ENCODE measurements at places on chromosomes 1 and 21.

DNA sequence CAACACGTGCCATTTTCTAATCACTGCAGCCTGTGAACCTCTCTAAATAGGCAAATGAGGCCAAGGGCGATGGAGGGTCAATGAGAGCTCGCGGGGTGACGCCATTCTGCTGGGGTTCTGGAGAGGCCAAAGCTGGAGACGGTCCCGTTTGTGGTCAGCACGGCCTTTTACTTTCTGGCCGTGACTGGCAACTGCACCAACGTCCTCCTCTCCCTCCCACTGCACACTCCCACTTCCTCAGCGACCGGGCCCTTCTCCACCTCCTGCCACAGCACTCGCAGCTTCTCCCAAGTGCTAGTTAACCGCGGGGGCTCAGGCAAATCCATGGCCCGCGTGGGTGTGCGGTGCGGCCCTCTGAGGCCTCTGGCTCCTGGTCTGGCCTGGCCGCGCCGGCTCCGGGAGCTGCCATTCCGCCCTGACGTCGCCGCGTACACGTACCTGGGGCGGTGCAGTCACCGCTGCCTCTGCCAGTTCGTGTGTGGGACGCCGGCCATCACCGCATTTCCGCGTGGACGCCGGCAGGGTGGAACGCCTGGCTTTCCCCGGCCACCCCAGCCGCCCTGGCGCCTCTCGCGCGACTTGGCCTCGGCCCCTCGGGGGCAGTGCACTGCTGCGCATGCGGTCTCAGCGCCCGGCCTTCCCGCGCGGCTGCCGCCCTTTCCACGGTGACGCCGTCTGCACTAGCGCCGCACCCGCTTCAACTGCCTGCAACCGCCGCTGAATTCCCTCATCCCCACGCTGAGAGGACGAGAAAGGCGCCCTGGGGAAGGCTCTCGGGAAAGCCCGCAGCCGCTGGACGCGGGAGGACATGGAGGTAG is 18.2 kb downstream of the OR2C3 start:
- DNase-seq = peak; percentile 23

- DNase-seq = no peak
Measured at GRCh38 chr1:194848846-194849245, 1662.4 kb upstream of the B3GALT2 start.

DNA sequence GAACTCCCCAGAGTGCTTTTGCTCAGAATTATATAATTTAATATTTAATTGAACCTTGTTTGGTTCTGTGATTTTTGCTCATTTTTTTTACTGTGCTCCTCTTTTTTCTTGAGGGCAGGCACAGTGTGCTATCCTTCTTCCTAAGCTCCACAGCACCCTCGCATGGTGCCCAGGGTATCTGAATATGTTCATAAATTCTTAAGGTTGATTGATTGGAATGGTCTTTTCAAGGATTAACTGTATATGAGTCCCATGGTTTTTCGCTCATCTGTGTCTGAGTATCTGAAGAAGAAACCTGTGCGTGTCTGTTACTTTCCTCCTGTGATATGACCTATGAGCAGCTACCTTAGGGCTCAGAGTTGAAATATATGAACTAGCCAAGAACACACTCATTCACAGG is 393.7 kb downstream of the HLX start:
- DNase-seq = no peak

GRCh38 chr1:243748227-243748626 is 101.8 kb downstream of the AKT3 start:
- DNase-seq = no peak

DNA sequence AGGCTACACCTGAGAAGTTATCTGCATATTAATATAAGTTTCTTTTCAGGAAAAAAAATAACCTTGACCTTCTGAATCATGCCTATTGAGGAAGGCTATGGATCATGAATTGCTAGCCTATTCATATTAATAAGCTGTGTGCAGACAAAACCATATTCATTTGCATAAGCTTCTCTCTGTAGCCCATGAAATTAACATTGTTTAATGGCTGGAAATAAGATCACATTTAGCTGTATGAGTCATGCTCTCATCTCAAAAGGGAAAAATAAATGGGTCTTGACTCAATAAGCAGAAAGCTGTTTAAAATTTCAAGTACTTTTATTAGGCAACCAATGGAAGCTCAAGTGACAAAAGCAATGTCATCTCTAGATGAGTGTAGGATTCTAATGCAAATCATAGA is 330.0 kb upstream of the DEPDC1 start:
- DNase-seq = no peak

GRCh38 chr21:37294679-37295078 is 27.5 kb upstream of the VPS26C start:
- no peak for DNase-seq

DNA sequence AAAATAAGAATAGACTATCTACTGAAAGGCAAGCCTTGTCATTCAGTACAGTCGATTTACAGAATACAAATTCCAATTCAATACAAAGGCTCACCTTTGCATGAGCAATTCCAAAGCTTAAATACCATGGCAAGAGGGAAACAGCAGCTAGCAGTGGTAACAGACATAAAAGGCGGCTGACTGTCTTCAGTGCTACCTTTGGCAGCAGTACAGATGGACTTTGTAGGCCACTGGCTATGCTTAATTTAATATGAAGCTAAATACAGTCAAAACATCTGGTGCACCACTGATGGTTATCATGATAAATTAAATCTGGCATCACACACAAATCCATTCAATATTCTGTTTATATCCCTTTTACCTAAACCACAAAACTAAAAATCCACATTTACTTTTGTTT is 62.4 kb downstream of the RERE start:
- no peak for DNase-seq

- peak; percentile 85 for DNase-seq
Measured at GRCh38 chr1:115976062-115976920, at the start of gene SLC22A15. TSS of gene SLC22A15 (plus strand) at chr1:115976513. CDS start at chr1:115976628, 115 bp downstream.

DNA sequence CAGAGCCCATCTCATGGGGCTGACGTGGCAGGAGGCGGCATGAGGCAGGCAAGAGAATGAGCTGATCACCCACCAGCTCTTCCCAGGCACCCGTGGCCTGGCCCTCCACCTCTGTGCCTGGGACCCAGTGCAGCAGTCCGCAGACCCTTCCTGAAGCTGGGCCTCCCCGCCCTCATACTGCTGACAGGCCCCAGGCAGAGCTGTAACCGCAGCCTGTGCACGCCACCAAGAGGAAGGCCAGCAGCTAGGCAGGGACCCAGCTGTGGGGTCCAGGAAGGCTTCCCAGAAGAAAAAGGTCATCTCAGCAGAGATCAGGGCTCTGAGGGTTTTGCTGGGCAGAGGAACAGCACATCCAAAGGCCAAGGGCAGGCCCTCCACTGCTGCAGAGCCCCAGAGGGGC is 9.8 kb upstream of the MTFR1L start:
- DNase-seq = no peak

DNA sequence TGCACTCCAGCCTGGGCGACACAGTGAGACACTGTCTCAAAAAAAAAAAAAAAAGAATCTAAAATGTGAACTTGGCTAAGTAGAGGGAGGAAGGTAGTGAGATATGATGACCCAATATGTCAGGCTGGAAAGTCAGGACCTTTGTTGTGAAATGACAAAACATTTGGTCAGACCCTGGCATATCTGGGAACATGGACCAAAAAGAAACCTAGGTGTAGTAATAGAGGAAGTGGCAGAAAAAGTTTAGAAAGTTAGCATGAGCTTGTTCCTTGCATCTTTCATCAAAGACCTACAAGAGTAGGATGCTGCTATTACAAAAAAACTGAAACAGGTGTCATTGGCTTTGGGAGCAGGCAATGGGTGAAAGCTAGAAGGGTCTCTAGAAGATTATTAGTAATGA is 7.3 kb upstream of the S100A3 start:
- DNase-seq = no peak

DNA sequence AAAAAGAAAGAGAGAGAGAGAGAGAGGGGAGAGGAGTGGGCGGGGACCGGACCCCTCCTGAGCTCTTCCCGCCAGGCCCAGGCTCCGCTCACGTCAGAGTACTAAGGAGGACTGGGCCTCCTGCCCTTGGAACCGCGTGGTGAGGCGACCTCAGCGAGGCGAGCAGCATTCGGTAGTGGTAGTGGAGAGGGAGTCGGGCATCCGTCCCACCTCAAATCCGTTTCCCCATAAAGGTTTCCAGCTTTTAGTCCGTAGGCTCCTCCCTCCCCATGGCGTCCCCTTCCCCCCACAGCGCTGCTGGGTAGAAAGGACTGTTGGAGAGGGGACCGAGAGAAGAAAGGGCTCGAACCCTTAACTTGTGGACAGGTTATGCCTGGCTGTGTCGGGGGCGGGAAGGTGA is 124.4 kb upstream of the BARHL2 start:
- peak; percentile 56 for DNase-seq

DNA sequence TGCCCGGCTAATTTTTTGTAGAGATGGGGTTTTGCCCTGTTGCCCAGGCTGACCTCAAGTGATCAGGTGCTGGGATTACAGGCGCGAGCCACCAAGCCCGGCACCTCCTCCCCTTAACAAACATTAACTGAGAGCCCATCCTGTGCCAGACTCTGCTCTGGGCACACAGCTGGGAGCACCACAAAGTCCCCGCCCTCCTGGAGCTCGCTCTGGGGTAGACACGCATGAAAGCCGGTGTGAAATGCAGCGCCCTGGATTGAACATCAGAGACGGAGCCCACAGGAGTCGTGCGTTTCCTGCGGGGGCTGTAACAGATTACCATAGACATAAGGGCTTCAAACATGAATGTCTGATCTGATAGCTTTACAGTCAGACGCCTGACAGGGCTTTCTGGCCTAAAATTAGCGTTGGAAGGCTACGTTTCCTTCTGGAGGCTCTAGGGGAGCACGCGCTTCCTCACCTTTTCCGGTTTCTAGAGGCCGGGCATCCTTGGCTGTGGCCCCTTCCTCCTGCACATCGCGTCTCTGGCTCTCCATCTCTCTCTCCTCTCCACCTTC is 14.3 kb downstream of the SLC27A3 start:
- no peak for DNase-seq

DNA sequence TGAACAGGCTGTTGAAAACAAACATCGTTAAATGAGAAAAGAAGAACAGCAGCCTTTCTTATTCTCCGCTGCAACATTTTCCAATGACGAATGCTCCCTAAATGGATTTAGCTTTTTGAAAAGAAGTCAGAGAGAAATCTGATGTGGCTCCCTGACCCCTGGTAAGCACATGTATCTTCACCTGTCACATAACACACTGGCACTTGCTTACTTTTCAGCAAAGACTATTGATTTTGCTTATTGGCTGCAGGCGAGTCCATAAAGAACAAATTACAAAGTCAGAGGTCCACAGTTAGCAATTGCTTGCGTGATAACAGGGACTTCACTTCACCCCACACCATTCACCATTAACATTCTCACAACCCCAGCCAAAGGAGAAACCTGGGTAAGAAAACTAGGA is 362.8 kb downstream of the GPATCH2 start:
- DNase-seq = no peak

GRCh38 chr1:179937668-179938254 is 16.8 kb upstream of the CEP350 start:
- DNase-seq = no peak

Data from retina (tissue), 1 donor.